Central memory CD8-positive, alpha-beta T cell (primary cell): ENCODE measurements at places on chromosomes 4 and X.
A peak's percentile ranks its signal among the peaks of the same experiment; 100 is the strongest.

DNA sequence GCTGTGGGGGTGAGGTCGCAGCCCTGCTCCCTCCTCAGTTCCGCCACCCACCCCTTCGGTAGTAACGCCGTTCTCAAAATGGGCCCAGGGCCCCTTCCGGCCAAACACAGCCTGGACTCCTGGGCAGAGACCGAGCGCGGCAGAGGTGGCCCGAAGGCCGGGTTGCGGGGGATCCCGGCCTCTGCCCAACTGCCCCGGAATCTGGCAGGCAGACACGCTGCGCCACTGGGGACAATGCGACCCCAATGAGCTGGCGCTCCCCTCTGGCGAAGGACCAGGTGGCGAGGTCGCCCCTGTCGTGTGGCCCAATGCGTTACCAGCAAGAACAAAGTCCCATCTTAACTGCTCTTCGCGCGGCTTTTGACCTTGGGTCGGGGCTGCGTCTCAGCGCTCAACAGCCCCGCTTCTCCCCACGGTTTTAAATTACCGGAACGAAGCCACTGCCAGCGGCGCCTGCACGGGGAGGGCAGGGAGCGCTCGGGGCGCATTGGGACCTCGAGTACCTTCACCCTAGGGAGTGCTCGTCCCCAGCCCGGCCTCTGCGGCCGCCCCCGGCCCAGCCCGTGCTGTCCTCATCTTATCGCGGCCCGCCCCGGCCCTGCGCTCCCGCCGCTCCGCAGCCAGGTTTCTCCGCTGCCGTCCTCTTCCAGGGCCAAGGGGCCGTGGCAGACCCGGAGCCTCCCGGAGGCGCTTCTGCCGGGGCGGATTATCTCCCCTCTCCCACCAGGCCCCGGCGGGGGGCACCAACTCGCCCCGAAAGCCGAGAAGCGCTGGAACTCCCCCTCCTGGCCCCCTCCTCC, 22.2 kb upstream of the HMX1 start:
- no peak for DNase-seq
- H3K36me3 ChIP-seq, result peaks cover 2% of the 10 kb centered on the region
- H3K27ac ChIP-seq, result no peak overlapping the region
- no peak overlapping the region for H3K4me3 ChIP-seq
- no peaks in the 10 kb centered on the region for H3K4me1 ChIP-seq

- H3K4me3 ChIP-seq, result no peak overlapping the region
- no peaks in the 10 kb centered on the region for H3K4me1 ChIP-seq
- H3K27me3 ChIP-seq, result no peaks in the 10 kb centered on the region
- no peak for DNase-seq
Measured at GRCh38 chr4:166230841-166231240, 357.8 kb downstream of the TLL1 start.

DNA sequence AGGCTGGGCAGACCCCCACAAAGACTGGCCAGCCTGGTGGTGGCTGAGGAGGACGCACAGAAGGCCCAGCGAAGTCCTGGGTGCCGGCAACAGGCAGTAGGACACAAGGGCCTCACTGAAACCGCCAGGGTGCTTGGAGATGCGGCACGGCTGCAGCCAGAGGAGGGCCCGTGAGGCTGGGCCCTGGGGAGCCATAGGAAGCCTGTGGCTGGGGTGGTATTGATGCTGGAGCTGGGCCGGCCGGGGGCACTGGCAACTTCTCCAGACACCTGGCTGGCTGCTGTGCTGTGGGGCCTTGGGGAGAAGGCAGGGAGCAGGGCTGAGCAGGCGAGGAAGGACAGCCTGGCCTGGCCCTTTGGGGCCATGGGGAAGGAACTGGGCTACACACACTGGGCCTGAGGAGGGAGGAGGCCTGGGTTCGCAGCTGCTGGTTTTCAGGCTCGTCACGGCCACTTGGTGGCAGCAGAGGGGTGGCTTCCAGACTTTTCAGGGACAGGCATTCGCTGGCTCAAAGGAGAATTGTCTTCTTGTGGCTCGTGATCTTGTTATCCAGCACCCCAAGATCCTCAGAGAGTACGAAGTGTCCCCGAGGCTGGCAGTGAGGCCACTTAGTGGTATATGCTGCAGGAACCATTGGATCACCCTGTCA, 37.2 kb downstream of the ATP2B3 start:
- peak; percentile 30 for DNase-seq
- H3K27me3 ChIP-seq, result no peaks in the 10 kb centered on the region
- no peaks in the 10 kb centered on the region for H3K36me3 ChIP-seq
- no peak overlapping the region for H3K27ac ChIP-seq
- no peaks in the 10 kb centered on the region for H3K4me1 ChIP-seq
- H3K4me3 ChIP-seq, result no peak overlapping the region

GRCh38 chr4:69848028-69848427, 11.9 kb downstream of the SULT1E1 start:
- no peak overlapping the region for H3K27ac ChIP-seq
- no peaks in the 10 kb centered on the region for H3K36me3 ChIP-seq
- DNase-seq, result no peak
- no peaks in the 10 kb centered on the region for H3K27me3 ChIP-seq
- H3K4me1 ChIP-seq, result no peaks in the 10 kb centered on the region

DNA sequence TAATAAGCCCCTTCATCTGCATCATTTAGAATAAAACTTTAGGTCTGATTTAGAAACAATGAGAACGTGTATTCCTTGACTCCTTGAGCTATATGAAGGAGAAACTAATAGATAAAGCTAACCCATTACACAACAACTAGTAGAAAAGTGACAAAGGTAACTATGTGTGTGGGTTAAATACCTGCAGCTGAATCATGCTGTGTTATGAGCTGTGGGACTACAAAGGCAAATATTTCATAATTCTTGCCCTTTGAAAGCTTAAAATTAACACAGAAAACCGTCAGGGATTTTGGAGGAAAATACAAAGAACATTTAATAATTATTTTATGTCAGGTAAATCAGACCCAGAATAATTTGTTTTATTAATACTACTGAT, 898 bp upstream of the NDP start:
- peaks cover 19% of the 10 kb centered on the region for H3K27me3 ChIP-seq
- H3K4me1 ChIP-seq, result no peaks in the 10 kb centered on the region
- no peak overlapping the region for H3K27ac ChIP-seq

GRCh38 chr4:140439644-140440142, 12.2 kb upstream of the CLGN start:
- H3K27ac ChIP-seq, result no peak overlapping the region
- H3K36me3 ChIP-seq, result no peaks in the 10 kb centered on the region
- DNase-seq, result no peak
- H3K27me3 ChIP-seq, result peaks cover 8% of the 10 kb centered on the region
- no peaks in the 10 kb centered on the region for H3K4me1 ChIP-seq

- no peaks in the 10 kb centered on the region for H3K4me1 ChIP-seq
- no peak overlapping the region for H3K27ac ChIP-seq
- DNase-seq, result no peak
- no peaks in the 10 kb centered on the region for H3K27me3 ChIP-seq
- no peak overlapping the region for H3K4me3 ChIP-seq
Measured at GRCh38 chrX:149121206-149121920, 383.7 kb downstream of the IDS start.

GRCh38 chrX:16903274-16904022, 33.3 kb upstream of the RBBP7 start:
- no peaks in the 10 kb centered on the region for H3K4me1 ChIP-seq
- H3K4me3 ChIP-seq, result no peak overlapping the region
- H3K36me3 ChIP-seq, result peaks cover 2% of the 10 kb centered on the region
- H3K27me3 ChIP-seq, result peaks cover 42% of the 10 kb centered on the region

DNA sequence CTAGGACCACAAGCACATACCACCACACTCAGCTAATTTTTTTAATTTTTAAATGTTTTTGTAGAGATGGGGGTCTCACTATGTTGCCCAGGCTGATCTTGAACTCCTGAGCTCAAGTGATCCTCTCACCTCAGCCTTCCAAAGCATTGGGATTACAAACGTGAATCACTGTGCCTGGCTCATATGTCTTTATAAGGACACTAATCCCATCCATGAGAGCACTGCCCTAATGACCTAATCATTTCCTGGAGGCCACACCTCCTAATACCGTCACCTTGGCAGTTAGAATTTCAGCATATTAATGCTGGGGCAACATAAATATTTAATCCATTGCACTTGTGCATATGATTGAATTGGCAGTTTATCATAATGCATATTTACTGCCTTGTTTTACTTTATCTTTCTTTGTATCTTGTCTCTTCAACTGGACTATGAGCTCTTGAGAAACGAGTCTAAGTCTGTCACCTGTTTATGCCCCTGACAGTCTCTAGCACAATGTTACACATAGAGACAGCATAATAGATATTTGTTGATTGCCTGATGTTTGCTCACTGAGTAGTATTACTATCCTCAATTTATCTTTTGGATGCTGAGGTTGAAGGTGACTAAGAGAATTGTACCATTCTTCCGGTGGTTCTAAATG, 172.0 kb downstream of the AASDH start:
- no peak overlapping the region for H3K27ac ChIP-seq
- no peak overlapping the region for H3K4me3 ChIP-seq
- no peak for DNase-seq
- no peaks in the 10 kb centered on the region for H3K36me3 ChIP-seq

DNA sequence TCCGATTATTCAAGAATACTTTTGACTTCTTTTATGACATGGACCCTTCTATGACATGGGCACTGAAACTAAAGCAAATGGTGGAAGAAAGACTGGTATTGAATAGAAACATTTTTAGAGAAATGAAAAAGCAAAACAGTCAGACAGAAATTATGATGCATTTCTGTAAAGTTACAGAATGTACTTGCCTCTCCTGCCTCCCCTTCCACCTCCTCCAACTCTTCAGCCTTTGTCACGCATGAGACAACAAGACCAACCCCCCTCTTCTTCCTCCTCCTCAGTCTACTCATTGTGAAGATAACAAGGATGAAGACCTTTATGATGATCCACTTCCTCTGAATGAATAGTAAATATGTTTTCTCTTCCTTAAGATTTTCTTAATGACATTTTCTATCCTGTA, 46.3 kb upstream of the HUWE1 start:
- H3K4me1 ChIP-seq, result peaks cover 8% of the 10 kb centered on the region
- DNase-seq, result no peak
- peak overlapping the region; percentile 43 for H3K27ac ChIP-seq
- H3K4me3 ChIP-seq, result no peak overlapping the region
- H3K27me3 ChIP-seq, result no peaks in the 10 kb centered on the region
- H3K36me3 ChIP-seq, result no peaks in the 10 kb centered on the region

GRCh38 chrX:427812-428725, 41.4 kb upstream of the PPP2R3B start:
- no peak overlapping the region for H3K4me3 ChIP-seq
- H3K4me1 ChIP-seq, result no peaks in the 10 kb centered on the region
- peaks cover 45% of the 10 kb centered on the region for H3K27me3 ChIP-seq
- H3K27ac ChIP-seq, result no peak overlapping the region
- DNase-seq, result no peak

DNA sequence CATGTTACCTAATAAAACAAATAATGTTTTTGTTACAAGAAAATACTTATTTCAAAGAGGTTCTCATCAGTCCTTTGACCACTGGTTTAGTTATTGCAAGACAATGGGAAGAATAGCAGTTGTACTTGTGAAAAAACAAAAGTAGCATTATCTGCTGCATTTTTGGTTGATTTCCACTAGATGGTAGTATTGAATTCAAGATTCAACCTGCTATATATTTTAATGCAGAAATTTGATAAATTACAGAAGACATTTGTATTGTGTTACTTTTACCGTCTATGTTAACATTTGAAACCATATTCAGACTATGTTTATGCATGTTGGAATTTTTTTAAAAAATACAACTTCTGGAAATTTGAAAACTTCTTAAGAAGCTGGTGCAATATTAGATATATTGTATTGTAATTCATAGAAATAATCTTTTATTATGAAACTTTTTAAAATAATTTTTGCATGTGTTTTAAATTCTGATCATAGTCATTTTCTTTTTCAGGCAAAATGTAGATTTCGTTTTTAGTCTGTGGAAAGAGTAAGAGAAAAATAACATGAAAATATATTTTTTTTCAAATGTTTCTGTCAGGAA, 56.4 kb downstream of the SPCS3 start:
- no peaks in the 10 kb centered on the region for H3K4me1 ChIP-seq
- no peak overlapping the region for H3K4me3 ChIP-seq

DNA sequence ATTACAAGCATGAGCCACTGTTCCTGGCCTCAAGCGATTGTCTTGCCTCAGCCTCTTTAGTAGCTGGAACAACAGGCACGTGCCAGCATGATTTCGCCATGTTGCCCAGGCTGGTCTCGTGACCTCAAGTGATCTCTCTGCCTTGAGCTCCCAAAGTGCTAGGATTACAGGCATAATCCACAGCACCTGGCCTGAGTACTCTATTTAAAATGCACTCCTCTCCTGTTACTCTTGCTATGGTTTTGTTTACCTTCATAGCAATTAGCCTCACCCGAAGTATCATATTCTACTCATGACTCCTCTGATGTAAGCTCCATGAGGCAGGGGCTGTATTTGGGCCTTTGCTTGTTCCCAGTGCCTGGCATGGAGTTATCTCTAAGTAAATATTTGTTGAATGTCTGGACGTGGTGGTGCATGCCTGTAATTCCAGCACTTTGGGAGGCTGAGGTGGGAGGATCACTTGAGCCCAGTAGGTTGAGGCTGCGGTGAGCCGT, 92.5 kb upstream of the SLC34A2 start:
- H3K4me1 ChIP-seq, result no peaks in the 10 kb centered on the region
- H3K36me3 ChIP-seq, result peaks cover 7% of the 10 kb centered on the region
- H3K27ac ChIP-seq, result no peak overlapping the region

DNA sequence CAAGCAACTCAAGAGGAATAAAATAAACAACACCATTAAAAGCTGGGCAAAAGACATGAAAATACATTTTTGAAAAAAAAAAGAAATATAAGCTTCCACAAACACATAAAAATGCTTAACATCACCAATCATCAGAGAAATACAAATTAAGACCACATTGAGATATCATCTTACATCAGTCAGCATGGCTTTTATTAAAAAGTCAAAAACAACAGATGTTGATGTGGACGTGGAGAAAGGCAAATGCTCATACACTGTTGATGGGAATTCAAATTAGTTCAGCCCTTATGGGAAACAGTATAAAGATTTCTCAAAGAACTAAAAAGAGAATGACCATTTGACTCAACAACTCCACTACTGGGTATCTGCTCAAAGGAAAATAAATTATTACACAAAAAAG, 59.6 kb downstream of the STK32B start:
- DNase-seq, result no peak
- no peak overlapping the region for H3K4me3 ChIP-seq
- peaks cover 35% of the 10 kb centered on the region for H3K27me3 ChIP-seq
- peaks cover 1% of the 10 kb centered on the region for H3K36me3 ChIP-seq
